ENCODE measurements at places on chromosomes 7 and 10. TPM values are rescaled to one million over a fixed set of nuclear protein-coding genes. Genes with fewer than 3 reads are reported as not detected.

Gene ENTPD1
- total RNA-seq, result 40.5 TPM

Gene CBLL1
- total RNA-seq, result 38.5 TPM

Gene GTF2I
- 151 TPM for total RNA-seq

Gene CCDC136
- 2.3 TPM for total RNA-seq

Gene ACBD7
- total RNA-seq, result 0.65 TPM

Gene ZNF804B
- not detected for total RNA-seq

Measured in vein endothelial cell (primary cell).